ENCODE measurements at places on chromosomes 3 and 15. TPM values are rescaled to one million over a fixed set of nuclear protein-coding genes. Genes with fewer than 3 reads are reported as not detected.

The SV2B gene
- total RNA-seq, result 6.4 TPM

DNA sequence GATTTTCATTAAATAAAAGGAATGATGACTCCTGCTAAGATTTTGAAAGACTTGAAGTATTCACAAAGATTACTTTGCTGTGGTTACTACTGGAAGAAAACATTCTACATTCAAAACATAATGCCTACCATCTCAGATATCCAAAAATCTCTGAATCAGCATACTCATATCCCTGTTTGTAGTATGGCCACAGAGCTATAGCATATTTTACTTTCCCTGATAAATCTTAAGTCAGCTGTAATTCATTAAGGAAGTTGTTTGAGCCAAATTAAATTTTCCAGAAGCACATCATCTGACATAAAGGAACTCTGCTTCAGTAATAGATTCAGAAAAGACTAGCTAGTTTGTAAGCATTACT lies 942.0 kb downstream of the ROBO1 start:
- DNase-seq, result no peak

GRCh38 chr3:195810455-195810845 lies 1.3 kb downstream of the MUC4 start:
- DNase-seq, result peak; percentile 25

DNA sequence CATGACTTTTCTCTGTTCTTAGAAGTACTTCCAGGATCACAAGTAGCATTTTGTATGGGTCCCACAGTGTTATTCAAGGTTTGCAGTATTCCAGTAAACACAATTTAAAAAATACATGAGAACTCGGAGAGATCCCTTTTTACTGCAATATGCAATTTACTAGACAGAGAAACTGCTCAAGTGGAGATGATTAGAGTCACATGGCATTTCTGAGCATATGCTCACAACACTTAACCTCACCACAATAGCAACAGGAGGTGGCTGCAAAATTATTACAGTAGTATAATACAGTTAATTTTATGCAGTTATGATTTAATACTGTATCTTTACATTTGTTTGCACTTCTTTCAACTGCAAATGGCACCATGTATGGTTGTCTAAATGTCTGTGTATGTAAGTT lies 87.5 kb downstream of the PIK3CB start:
- DNase-seq, result no peak

GRCh38 chr3:126486360-126486847 lies 10.7 kb upstream of the ZXDC start:
- DNase-seq, result no peak

GRCh38 chr15:40929660-40930429 lies 705 bp downstream of the DLL4 start:
- peak; percentile 73 for DNase-seq

DNA sequence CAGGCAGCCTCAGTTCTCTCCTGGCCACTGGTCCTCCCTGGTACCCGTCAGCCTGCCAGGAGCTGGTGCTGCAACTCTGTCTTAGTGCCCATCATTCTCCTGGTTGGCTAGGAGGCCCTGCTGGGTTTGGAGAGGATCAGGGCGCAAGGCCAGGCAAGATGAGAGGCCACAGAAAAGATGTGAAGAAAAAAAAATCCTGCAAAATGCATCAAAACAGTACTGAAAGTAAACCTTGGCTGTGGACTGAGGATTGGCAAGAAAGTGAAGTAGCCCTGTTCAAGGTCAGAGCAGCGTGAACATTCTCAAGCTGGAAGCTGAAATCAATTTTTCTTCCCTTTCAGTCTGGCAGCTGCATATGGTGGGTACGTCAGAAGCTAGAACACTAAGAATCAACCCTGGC lies 74.2 kb downstream of the GTF2E1 start:
- DNase-seq, result no peak

GRCh38 chr15:57784081-57784511 lies 77.6 kb downstream of the POLR2M start:
- DNase-seq, result no peak
